Activated naive CD8-positive, alpha-beta T cell treated with anti-CD3 and anti-CD28 coated beads, Interleukin-2, amount 10 ng/mL, durations not matched to agents 7 days and 5 days (primary cell): ENCODE measurements at places on chromosomes 1 and 21. TPM values are rescaled to one million over a fixed set of nuclear protein-coding genes. Genes with fewer than 3 reads are reported as not detected.

TFAP2E gene
- total RNA-seq: 1.2 TPM

CLEC20A gene
- not detected for total RNA-seq

- no peak for DNase-seq
- H3K36me3 ChIP-seq: peaks cover 56% of the 10 kb centered on the region
- no peaks in the 10 kb centered on the region for H3K27me3 ChIP-seq
- peak overlapping the region; percentile 67 for H3K4me3 ChIP-seq
- H3K4me1 ChIP-seq: peaks cover 48% of the 10 kb centered on the region
- H3K27ac ChIP-seq: peak overlapping the region; percentile 95
These were observed 14.8 kb upstream of the GBP5 start for GRCh38 chr1:89287181-89288050.

SH3BGR gene
- total RNA-seq: 1.4 TPM

PROX1 gene
- total RNA-seq: not detected

DNA sequence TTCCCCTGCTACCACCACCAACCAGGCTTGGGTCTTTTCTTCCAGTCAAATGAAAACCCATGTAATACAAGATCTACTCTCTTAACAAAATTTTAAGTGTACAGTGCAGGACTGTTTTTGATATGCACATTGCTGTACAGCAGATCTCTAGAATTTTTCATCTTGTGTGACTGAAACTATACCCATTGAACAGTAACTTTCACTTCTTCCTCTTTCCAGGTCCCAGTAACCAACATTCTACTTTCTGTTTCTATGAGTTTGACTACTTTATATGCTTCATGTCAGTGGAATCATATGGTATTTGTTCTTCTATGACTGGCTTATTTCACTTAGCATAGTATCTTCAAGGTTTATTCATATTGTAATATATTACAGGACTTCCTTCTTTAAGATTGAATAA lies 45.3 kb upstream of the PLPPR4 start:
- H3K27me3 ChIP-seq: no peaks in the 10 kb centered on the region
- no peak for DNase-seq
- H3K27ac ChIP-seq: no peak overlapping the region
